ENCODE measurements at places on chromosomes 16 and 17.
A peak's percentile ranks its signal among the peaks of the same experiment; 100 is the strongest.

DNA sequence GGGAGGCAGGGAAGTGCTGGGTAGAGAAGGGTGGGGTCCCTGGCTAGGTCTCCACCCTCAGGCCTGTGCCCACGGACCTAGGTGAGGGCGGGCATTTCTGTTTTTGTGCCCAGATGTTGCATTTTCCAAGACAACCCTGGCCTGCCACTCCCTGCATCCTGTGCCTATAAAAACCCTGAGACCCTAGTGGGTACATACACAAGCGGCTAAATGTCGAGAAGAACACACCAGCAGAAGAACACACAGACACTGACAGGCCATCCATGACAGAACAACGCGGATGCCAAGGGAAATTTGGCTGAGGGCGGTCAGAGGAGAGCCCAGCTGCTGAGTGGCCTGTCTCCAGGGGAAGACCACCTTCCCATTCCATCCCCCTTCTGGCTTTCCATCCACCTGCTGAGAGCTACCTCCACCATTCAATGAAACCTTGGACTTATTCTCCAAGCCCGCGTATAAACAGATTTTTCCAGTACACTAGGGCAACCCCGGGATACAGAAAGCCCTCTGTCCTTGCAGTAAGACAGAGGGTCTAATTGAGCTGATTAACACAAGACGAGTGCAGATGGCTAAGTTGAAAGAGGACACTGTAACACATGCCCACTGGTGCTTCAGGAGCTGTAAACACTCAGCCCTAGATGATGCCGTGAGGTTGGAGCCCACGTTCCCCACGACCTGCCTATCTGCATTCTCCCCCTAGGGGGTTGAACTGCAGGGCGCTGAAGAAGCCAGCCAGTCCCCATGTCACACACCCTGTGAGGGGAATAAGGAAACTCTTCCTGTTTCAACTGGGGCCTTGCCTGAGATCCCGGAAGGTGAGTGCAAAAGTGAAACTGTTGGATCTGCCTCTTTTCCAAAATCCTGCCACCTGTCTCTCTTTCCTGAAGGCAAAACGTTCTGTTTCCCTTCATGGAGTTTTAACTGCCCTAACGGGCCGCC is 147.2 kb upstream of the COX10 start:
- no peak for DNase-seq

GRCh38 chr16:54505549-54506213 is 219.1 kb upstream of the IRX3 start:
- DNase-seq: peak; percentile 1

- no peak for DNase-seq
Observed at GRCh38 chr17:35073183-35073790, 9.8 kb upstream of the RFFL start.

GRCh38 chr16:71758293-71758760 is 33.8 kb upstream of the PHLPP2 start:
- DNase-seq: no peak

DNA sequence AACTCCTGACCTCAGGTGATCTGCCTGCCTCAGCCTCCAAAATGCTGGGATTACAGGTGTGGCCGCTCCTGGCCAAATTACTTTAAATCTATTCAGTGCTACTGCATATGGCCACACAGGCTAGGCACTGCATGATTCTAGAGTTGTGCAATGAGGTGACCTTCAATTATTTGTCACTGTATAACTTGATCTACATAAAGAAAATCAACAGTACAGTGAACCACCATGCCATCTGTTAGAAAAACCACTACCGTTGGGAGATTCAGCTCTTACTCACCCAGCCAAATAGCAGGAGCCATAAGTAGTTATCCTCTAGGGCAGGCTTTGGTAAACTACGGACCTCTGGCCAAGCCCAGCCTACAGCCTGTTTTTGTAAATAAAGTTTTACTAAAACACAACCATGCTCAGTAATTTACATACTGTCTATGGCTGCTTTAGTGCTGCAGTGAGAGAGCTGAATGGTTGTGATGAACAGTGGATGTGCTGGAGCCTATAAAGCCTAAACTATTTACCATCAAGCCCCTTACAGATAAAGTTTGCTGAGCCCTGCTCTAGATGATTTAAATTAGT is 40.7 kb upstream of the TANC2 start:
- no peak for DNase-seq

DNA sequence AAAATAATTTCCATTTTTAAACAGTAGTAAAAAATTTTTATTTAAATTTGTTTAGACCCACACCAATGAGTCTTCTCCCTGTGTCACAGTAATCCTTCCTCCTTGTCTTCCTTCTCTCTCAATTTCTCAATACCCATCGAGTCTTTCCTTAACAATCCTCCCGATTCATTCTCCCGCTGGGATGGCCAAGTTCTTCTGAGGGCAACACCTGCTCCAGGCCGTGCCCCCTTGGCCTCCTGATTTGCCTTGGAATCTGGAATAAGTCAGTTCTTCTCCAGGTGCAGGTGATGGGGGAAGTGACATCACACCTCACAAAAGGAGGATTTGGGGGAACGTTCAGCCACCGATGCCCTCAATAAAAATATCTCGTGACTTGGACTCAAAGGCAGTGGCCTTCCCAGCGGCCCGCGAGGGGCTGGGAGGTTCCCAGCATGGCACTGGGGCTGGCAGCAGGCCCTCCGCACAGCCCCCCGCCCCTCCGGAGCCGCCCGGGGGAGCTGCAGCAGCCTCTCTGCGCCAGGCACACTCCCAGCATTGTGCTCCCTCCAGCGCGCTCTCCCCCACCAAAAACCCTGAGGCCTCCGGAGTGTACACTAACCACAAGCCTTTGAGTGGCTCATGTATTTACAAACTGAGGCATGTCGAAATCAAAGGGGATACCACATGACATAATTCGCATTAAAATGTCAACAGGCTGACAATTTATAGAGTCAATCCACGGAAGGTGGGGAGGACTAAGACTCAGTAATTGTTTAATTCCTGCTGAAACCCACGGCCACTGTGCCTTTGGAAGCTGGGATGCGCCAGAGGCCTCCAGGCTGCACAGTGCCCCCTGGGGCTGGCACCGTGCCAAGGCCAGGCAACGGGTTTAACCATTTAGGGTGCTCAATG is 120.5 kb downstream of the ZFHX3 start:
- no peak for DNase-seq

DNA sequence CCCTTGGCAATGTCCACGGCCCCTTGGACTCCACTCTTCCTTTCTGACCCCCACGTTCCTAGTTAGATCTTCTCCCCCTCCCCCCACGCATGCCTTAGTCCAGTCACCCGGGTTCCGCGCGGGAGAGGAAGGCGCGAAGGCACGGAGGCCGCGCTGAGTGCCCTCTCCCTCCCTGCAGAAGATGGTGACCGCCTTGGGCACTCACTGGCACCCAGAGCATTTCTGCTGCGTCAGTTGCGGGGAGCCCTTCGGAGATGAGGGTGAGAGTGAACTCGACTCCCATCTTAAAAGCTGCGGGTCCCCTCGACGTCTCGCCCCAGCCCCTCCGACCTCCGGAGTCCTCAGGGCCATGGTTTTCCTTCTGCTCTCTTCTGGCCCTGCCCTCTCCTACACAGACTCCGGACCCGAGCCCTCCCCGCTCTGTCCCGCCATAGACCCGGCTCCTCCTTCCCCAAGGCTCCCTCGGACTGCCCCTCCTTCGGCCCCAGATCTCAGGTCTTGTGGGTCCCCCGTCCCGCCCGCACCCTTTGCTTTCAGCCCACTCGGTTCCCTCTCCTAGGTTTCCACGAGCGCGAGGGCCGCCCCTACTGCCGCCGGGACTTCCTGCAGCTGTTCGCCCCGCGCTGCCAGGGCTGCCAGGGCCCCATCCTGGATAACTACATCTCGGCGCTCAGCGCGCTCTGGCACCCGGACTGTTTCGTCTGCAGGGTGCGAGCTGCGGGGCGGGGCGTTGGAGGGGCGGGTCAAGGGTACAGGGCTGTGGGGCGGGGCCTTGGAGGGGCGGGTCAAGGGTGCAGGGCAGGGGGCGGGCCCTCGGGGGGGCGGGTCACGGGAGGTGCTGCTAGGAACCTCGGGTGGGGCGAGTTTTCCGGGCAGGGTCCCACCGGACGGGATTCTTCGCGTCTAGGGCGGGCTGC is 4.6 kb downstream of the TGFB1I1 start:
- no peak for DNase-seq

DNA sequence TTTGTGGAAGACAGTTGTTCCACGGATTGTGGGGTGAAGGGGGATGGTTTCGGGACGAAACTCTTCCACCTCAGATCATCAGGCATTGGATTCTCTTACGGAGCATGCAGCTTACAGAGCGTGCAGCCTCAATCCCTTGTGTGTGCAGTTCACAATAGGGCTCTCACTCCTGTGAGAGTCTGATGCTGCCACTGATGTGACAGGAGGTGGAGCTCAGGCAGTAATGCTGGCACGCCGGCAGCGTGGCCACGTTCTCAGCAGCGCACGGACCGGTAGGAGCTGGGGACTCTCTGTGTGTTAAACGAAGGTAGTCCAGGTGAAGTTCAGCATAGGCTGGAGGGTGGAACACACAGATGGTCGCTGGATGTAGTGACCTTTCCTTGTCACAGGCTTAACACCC is 37.8 kb downstream of the SEC14L1 start:
- no peak for DNase-seq

- no peak for DNase-seq
Observed at GRCh38 chr16:67166598-67167168, 2.1 kb downstream of the HSF4 start.

GRCh38 chr16:10172848-10173655 is 9.2 kb downstream of the GRIN2A start:
- no peak for DNase-seq

DNA sequence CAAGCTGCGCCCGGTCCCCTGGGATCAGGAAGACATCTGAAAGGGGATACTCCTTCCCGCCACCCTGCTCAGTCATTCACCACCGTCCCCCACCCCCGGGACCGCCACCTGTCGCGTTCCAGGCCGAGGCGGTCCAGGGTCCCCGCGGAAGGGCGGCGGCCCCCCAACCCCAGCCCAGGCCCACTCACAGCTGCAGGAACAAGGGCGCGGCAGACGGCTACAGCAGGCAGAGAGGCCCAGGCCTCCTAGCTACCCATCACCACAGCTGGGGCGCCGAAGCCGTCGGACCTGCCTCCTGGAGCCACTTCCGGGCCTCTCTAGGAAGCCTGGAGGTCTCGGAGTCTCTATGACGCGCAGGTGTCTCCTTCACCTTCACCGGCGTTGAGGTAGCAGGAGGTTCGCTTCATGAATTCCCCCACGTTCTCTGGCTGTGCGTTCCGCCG is at the start of gene SDR42E1:
Gene SDR42E1 (minus strand): TSS at position 272 of the 443 bp plus-strand sequence. CDS start 10,612 bp downstream, outside the sequence.
- no peak for DNase-seq

Measured in GDM1 (cell line).